ENCODE measurements at places on chromosomes 4 and X. TPM values are rescaled to one million over a fixed set of nuclear protein-coding genes. Genes with fewer than 3 reads are reported as not detected.

The ADGRA3 gene
- total RNA-seq = 70.9 TPM

The HSFX3 gene
- total RNA-seq = not detected

The TRPC5OS gene
- total RNA-seq = 0.21 TPM

The KLF8 gene
- total RNA-seq = 9.8 TPM

The MAGEA2 gene
- total RNA-seq = not detected

The FHIP1A gene
- total RNA-seq = 66.0 TPM

The SSX1 gene
- total RNA-seq = not detected

The SCD5 gene
- 15.1 TPM for total RNA-seq

The MTNR1A gene
- total RNA-seq = 0.21 TPM

The DUSP9 gene
- not detected for total RNA-seq
